ENCODE measurements at places on chromosomes 1 and 21.

GRCh38 chr1:6128276-6129081 lies 51.6 kb downstream of the CHD5 start:
- no peak for DNase-seq

GRCh38 chr1:154759196-154759595 lies 110.9 kb downstream of the KCNN3 start:
- no peak for DNase-seq

GRCh38 chr21:26425576-26425975 lies 147.5 kb downstream of the CYYR1 start:
- no peak for DNase-seq

DNA sequence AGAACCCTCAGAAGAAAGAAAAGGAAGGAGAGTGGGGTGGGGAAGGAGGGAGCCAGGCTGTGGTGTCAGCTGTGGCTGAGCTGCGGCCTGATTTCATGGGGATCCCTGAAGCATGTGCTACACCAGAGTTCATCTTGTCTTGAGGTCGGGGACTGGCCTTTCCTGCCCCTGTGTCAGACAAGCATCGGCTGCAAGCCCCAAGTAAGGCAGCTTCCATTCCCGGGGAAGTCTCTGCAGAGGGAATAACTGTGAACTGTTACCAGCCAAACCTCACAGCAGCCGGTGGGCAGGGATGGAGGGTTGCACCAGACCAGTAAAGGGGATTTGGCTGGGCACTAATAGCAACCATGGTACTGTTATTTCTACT lies 35.7 kb upstream of the BTG2 start:
- no peak for DNase-seq

- DNase-seq = no peak
These were observed 27.7 kb downstream of the PPP1R12B start for GRCh38 chr1:202376247-202376646.

GRCh38 chr1:14377386-14377785 lies 221.1 kb upstream of the KAZN start:
- DNase-seq = no peak

DNA sequence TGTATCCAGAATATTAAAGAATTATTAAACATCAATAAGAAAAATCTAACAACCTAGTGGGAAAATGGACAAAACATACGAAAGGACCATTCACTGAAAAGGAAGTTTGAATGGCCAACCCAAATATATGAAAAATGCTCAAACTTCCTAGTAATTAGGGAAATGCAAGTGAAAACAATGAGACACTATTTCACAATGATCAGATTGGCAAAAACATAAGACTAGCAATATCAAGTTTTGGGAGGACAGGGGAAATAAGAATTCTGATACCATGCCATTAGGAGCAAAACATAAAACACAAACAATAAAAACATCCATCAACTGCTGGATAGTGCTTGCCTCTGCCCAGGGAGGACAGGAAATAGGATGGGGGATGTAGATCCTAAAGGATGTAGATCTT lies 14.3 kb downstream of the XCL2 start:
- no peak for DNase-seq

- DNase-seq = no peak
These were observed 741 bp downstream of the DUSP10 start for GRCh38 chr1:221740993-221741702.

GRCh38 chr1:26318338-26319064 lies 743 bp downstream of the CD52 start:
- DNase-seq = no peak

DNA sequence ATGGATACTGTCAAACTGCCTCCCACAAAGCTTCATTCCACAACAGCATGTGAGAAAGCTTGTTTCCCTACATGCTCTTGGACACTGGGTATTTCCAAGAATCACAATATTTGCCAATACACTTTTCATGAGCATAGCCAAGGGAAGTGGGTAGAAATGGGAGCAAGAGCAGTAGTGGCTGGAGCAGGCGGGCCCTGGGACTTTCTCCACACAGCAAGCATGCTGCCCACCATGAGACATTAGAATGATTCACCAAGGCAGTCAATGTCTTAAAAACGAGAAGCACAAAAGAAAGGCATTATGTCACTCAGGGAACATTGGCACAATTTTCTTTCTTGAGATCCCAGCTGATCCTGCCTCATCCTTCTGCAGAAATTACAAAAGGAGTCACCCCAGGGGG lies 371.6 kb upstream of the RUNX1 start:
- DNase-seq = no peak

GRCh38 chr1:76262601-76263000 lies 188.1 kb downstream of the ST6GALNAC3 start:
- DNase-seq = no peak

DNA sequence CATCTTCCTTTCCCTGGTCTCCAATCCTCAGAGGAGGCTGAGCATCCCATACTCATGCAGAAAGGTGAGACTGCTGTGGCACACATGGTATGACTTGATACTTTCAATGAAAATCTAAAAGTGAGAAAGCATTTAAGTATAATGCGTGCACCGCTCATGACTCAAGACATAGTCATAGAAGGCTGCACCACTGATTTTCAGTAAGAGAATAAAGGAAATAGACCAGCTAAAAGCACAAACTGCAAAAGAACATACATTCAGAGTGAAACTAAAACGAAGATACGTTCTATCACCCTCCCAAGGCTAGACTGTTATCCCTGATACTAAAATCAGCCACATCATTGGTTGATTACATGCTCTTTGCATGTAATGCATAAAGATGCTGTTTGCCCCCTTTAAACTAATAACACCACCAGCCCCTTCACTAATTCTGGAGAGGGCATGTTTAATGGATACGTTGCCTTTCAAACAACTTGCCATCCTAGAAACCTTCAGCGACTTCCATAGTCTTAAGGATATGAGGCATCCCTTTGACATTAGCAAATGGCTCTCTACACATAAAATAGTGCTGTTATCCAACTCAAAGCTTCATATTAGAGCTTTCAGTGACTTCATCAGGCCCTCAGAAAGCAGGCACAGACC lies 2.1 kb downstream of the PLD5 start:
- no peak for DNase-seq

- no peak for DNase-seq
These were observed 6.9 kb upstream of the CAMSAP2 start for GRCh38 chr1:200731654-200732332.

- no peak for DNase-seq
These were observed 79.2 kb downstream of the HFM1 start for GRCh38 chr1:91325456-91325855.

GRCh38 chr1:210342986-210343780 lies 14.5 kb downstream of the HHAT start:
- DNase-seq = no peak

- DNase-seq = no peak
These were observed 3.3 kb downstream of the CLCNKB start for GRCh38 chr1:16046842-16047241.

DNA sequence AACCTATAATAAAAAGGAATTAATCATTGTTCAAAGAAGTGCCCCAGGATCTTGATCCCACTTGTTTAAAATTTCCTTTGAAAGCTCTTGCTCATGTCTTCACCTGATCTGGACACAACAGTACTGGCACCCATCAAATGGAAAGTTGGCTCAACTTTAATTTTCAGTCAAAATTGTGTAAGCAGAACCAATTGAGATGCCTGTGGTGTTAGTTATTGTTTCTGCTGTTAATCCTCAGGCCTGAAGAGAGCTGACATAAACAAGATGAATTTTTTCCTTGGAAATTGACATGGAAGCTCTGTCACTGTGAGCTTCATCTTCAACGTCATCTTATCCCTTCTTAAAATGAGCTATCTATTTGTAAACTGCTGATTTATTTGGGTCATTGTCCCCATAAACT lies 88.3 kb upstream of the TNFSF4 start:
- no peak for DNase-seq

- DNase-seq = no peak
These were observed 36.6 kb downstream of the ELF3 start for GRCh38 chr1:202046748-202047708.

GRCh38 chr1:216910081-216910840 lies 187.0 kb upstream of the ESRRG start:
- DNase-seq = no peak

GRCh38 chr1:40808909-40809308 lies 25.3 kb downstream of the KCNQ4 start:
- DNase-seq = no peak

GRCh38 chr1:207748737-207749528 lies 2.9 kb upstream of the CD46 start:
- no peak for DNase-seq

DNA sequence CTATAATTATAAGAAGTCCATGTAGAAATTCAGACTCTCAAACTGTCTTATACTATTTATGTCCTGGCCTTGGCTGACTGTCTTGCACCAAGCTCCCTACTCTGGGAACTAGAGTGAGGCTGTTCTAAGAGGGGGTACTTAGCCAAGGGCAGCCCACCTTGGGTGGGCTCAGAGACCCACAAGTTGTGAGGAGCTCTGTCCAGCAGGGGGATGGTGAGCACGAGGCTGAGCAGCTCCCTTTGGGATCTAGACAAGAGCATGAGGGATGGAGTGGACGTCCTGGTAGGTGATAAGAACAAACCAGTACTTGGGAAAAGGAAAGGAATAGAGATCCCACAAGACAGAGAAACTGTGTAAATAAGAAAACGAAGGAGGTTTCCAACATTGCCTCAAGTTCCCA lies 127.1 kb upstream of the SLC44A3 start:
- DNase-seq = no peak

GRCh38 chr1:162846256-162847212 lies 14.4 kb downstream of the CCDC190 start:
- DNase-seq = no peak

DNA sequence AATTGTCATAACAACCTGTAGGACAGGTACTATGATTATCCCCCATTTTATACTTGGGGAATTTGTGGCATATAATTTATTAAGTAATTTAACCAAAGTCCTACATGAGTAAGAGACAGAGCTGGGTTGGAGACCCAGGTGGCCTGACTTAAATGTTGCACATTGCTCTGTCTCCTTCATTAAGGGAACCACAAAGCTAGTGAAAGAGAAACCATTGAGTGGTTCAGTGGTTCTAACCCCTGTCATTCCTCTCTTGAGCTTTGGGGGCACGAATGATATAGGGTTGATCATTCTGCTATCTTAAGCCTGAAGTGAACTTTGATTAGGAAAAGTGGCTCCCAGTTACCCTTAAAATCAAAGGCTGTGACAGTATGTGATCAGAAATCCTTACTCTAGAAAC lies 5.3 kb upstream of the MAP3K7CL start:
- DNase-seq = no peak

- no peak for DNase-seq
These were observed 110.6 kb upstream of the ADAMTS5 start for GRCh38 chr21:27077501-27077900.

DNA sequence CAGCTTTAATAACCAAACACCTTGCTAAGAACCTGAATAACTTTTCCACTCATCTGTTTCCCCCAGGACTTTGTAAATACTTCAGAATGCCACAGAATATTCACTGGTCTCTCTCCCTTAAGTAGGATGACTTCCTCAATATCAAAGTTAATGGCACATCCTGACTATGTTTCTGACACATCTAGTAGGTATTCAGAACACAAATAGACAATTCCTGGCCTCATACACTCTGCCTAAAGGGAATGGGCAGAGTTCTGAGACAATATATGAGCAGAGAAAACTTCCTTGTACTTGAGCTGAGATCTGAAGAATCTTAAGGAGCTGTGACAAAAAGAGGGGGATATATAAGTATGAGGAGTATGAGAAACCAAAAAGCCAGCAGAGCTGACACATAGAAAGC lies 34.8 kb downstream of the ANKRD13C start:
- DNase-seq = no peak

DNA sequence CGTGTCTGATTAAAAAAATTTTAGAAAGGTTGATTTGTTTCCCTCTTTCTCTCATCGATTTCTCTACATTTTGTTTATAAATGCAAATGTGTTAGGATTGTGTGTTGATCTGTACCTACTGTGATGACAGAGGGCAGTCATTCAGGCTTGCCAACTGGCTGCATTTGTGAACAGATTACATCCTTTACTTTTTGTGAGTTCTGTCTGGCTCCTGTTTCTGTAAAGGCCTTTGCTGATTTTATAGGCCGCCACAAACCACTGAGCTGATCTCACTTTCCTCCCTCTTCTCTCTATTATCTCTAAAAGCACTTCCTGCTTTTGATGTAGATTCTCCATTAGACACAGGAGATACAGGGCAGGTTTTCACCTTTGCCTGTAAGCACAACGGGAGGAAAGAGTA lies 106.8 kb downstream of the ESRRG start:
- no peak for DNase-seq

DNA sequence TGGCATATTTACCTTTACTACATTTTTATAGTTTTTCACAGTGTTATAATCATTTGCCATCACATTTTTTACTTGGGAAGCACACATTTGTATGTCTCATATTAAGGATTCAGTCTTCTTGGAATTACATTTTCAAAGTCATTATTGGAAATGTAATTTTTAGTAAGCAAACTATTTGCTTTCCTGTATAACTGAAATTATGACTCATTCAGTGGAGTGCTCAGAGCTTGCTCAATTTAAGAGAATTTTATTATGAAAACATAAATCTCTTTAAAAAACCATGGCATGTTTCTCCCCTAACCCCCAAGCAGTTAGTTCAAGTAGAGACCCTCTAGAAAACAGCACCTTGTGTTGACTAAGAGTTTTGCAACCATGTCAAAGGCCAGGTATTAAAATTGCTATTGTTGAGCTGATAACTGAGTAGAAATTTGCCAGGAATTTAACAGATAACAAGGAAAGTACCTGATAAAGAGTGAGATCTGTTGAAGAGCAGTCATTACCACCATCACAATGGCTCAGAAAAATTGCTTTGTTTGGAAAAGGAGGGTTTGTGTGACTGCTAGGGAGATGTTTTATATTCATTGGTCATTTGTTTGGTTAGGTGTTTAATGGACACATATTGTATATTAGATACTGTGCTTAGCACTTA lies 105.9 kb downstream of the KCNK2 start:
- DNase-seq = no peak

DNA sequence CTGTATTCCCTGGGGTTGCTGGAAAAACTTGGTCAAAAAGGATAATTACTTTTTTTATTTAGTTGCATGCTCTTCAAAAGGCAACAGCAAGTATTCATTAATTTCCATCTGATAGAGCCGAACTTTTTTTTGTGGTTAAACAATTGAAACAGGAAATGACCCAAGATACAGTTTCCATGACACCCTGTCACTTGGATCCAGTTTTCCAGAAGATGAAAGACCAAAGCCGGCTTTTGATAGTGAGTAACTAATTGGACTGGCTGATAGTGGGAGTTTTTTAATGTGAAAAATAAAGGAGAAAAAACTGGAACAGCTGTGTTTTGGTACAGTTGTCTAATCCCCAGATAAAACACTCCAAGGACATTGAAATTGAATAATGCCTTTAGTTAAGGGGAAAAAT lies 33.0 kb downstream of the CACHD1 start:
- no peak for DNase-seq

- DNase-seq = no peak
These were observed 17.2 kb upstream of the BEND5 start for GRCh38 chr1:48793863-48794262.

GRCh38 chr1:186302381-186302920 lies 72.6 kb downstream of the TPR start:
- no peak for DNase-seq

All from mesothelial cell of epicardium (in vitro differentiated cells).